ENCODE measurements at places on chromosomes 3 and 15.

- DNase-seq = no peak
Observed at GRCh38 chr15:89978914-89979313, 22.2 kb upstream of the ZNF710 start.

GRCh38 chr3:58597770-58598310 is 20.6 kb upstream of the FAM107A start:
- no peak for DNase-seq

GRCh38 chr15:77650265-77650664 is 17.6 kb upstream of the LINGO1 start:
- no peak for DNase-seq

GRCh38 chr3:186307594-186308221 is 54.3 kb downstream of the DGKG start:
- peak; percentile 55 for DNase-seq

DNA sequence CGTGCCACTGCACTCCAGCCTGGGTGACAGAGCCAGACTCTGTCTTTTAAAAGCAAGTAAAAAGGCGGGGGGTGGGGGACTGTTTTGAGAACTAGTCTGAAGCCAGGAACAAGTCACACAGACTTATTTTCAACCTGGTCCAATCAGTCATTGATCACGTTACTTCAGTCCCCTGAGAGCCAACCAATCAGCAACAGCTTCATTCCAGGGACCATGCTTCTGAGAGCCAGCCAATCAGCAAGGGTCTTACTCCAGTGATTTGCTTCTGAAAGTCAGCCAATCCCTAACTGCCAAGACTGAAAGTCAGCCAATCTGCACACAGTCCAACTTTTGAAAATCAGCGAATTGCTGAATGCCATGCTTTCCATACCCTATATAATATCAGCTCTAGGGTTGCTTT is 48.6 kb upstream of the C15orf39 start:
- DNase-seq = no peak

GRCh38 chr3:52880474-52880873 is 16.9 kb downstream of the STIMATE start:
- no peak for DNase-seq

- peak; percentile 53 for DNase-seq
Observed at GRCh38 chr15:93036951-93037819, 51.8 kb downstream of the RGMA start.

DNA sequence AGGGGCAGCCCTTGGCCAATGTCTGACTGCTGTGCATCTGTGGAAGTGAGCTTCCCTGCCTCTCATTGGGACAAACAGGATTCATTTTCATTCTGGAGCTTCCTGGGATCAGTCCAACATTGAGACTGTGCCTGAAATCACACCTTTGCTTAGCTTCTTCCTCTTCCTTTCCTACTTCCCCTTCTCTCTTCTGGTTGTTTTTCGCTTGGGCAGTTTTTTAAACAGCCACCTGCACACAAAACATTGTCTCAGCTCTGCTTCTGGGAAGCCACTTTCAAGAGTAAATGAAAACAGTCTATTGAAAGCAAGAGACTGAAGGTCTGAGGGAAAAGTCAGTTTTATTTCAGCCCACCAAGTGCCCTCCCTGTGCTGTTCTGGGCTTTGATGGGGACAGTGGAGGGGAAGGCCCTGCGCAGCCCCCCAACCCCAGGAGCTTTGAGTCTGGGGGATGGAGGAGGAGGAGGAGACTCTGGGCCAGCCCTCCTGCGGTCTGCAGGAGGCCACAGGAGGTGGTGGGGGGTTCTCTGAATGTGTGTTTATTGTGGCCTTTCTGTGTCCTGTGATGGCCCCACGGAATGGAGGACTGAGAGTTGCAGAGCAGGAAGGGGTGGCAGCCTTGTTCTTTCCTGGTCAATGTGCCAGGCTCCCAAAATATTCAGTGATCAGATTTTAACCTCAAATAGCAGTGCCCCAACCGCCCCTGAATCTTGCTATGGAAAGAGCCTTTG is 7.8 kb upstream of the ISLR2 start:
- DNase-seq = no peak

DNA sequence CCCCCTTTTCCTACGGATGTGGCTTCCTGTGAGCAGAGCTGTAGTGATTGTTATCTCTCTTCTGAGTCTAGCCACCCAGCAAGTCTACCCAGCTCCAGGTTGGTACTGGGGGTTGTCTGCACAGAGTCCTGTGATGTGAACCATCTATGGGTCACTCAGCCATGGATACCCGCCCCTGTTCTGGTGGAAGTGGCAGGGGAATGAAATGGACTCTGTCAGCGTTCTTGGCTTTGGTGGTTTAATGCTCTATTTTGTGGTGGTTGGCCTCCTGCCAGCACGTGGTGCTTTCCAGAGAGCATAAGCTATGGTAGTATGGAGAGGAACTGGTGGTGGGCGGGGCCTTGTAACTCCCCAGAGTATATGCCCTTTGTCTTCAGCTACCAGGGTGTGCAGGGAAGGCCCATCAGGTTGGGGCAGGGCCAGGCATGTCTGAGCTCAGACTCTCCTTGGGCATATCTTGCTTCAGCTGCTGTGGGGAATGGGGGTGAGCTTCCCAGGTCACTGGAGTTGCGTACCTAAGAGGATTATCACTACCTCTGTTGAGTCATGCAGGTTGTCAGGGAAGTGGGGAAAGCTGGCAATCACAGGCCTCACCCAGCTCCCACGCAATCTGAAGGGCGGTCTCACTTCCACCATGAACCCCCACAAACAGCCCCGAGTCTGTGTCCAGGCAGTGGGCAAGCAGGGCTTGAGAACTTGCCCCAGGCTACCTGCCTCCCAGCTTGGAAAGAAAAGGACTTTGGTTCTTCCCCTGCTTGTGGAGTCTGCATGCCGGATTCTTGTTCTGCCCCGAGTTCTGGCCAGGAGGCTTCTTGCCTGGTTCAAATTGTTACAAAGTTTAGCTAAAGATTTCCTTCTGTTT is 9.0 kb upstream of the ADGRG7 start:
- DNase-seq = no peak

DNA sequence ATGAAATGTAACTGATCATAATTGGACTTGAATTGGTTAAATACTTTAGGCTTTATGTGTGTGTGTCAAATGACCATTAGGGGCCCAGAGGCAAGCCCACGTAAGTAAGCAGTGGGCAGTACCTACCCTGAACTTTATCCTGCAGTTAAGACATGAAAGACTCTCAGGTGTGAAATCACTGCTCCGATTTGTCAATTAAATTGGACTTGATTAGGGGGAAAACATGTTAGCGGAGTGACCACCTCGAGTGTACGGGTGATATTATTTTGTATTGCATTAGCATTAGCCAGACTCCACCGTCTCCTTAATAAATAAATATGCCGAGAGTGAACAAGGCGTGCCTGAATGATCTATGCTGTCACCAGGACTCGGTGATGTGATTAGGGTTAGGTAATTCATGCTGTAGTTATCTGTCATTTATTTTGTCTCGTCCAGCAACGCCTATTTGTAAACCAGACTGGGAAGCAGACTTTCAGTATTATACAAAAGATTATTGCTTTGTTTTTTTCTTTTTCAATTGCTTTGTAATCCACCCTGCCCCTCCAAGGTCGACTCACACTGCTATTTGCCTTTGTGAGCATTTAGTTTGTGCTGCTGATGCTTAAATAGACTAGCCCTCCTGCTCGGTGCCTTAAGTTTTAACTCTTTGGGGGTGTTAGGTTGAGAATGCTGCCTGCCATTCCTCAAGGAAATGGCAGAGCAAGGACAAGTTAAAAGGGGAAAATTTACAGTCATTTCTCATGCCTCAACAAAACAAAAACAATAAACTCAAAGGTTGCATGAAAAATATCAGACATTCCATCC is 1.8 kb downstream of the RBMS3 start:
- peak; percentile 73 for DNase-seq

- peak; percentile 98 for DNase-seq
Observed at GRCh38 chr3:188286087-188286513, 132.1 kb downstream of the LPP start.

All from astrocyte of the spinal cord (primary cell).